B cell (primary cell): ENCODE measurements at places on chromosomes 1 and 21. TPM values are rescaled to one million over a fixed set of nuclear protein-coding genes. Genes with fewer than 3 reads are reported as not detected.

Gene NBPF4
- not detected in 2 replicates for total RNA-seq

DNA sequence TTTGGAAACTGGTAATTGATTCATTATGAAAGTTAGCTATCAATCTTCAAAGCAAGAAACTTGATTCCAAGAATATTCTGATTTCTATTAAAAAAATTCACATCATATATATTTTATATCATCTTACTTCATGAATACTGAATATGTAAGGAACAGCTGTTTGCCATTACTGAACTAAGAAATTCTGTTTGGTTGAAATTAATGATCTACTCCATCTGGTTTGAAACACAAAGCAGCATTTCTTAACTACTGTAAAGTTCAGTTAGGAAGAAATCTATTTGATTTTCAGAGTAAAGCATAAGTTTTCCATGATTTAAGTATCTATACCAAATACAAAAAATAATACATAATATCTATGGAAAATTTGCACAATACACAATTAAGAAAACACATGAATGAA lies 66.0 kb upstream of the SCYL3 start:
- H3K27me3 ChIP-seq: no peaks in the 10 kb centered on the region
- no peak overlapping the region for H3K27ac ChIP-seq
- H3K36me3 ChIP-seq: no peaks in the 10 kb centered on the region
- no peak overlapping the region for H3K4me3 ChIP-seq

- H3K4me1 ChIP-seq: no peaks in the 10 kb centered on the region
- no peak overlapping the region for H3K4me3 ChIP-seq
- DNase-seq: no peak
- H3K27me3 ChIP-seq: no peaks in the 10 kb centered on the region
Measured at GRCh38 chr1:246383239-246383589, 123.9 kb downstream of the SMYD3 start.

DNA sequence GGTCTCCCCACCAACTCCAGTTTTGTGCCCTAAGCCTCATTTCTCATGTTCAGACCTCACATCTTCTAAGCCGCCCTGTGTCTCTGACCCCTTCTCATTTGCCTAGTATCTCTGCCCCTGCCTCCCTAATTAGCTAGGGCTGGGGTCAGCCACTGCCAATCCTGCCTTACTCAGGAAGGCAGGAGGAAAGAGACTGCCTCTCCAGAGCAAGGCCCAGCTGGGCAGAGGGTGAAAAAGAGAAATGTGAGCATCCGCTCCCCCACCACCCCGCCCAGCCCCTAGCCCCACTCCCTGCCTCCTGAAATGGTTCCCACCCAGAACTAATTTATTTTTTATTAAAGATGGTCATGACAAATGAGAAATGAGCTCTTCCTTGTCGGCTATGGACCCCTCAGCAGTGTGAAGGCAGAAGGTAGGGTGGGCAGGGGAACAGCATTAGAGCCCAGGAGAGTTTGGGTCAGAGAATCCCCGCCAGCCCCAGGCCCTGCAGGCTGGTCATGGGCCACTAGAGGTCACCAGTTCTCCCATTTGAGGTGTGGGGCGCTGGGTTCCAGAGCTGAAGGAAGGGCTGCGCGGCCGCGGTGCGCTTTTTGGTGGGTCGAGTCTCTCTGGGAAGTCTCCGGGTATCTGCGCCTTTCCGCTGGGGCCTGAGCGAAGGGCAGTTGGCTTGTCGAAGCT lies 11.5 kb downstream of the ADAMTSL4 start:
- H3K36me3 ChIP-seq: no peaks in the 10 kb centered on the region
- peak overlapping the region; percentile 99 for H3K27ac ChIP-seq
- peak overlapping the region; percentile 74 for H3K4me3 ChIP-seq
- H3K4me1 ChIP-seq: peaks cover 42% of the 10 kb centered on the region
- DNase-seq: peak; percentile 89
- no peaks in the 10 kb centered on the region for H3K27me3 ChIP-seq

DNA sequence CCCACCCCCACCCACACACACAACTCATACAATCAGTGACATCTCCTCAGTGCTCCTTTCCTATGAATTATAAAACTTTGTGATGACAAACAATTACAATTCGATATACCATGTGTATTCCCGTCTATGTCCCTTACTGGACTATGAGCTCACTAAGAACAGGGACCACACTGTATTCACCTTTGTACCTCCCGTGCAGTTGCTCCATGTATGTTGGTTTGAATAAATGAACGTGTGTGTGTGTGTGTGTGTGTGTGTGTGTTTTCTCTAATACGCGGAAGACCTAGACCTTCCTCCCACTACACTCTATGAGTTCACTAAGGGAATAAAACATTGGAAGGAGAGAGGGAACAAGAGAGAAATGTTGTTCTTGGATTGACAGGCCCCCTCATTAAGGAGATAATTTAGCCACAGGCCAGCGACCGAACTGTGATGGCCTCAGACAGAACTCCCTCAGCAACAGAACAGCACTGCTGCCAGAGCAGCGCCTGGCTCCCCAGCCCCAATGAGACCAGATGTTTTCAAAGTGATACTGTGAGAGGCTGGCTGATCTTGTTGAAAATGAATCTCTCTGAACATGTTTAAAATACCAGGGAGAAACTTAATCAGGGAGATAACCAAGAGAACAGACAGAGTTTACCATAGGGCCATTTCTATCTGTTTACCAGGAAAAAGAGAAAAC lies 21.7 kb downstream of the BCAR3 start:
- H3K27ac ChIP-seq: no peak overlapping the region
- H3K36me3 ChIP-seq: peaks cover 5% of the 10 kb centered on the region
- H3K27me3 ChIP-seq: no peaks in the 10 kb centered on the region
- no peak for DNase-seq
- no peaks in the 10 kb centered on the region for H3K4me1 ChIP-seq
- H3K4me3 ChIP-seq: no peak overlapping the region
